Pulmonary artery endothelial cell (primary cell): ENCODE measurements at places on chromosomes 11 and 22. TPM values are rescaled to one million over a fixed set of nuclear protein-coding genes. Genes with fewer than 3 reads are reported as not detected.

DNA sequence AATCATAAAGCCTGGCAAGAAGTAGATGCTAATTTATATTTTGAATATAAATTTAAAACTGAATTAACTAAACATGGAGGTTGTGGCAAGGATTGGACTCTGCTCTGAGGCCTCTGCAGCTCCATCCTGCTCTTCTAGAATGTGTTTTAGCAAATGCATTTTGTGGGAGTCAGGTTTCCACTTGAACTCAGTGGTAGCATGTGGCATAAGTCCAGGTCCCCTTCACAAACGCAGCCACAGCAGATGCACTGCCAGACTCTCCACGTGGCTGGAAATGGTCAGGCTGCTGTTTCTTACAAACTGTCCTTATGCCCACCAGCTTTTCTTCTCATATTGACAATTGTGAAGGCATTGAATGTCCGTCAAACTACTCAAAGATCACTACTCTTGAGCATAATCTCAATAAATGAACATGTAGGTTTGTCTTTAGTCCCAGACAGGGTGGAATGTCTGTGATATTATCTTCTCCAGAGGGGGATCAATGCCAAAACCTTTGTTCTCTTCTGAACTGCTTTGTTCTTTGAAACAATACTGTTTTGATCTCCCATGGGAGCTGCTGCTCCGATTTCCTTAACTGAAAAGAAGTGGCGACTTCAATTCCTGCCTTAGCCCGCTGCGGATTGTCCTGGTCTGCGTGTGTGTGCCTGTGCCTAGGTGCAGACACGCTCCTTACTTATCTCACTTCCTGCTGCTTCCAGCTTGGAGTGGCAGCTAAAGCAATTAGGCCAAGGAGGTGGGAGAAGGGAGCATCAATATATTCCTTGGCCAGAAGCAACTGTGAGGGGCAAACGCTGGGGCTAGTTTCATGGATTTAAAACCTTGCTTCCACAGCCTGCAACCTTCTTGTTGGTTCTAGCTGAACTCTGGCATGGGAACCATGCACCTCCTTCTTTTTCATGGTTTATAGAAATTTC, 24.2 kb downstream of the EIF4G2 start:
- no peak for DNase-seq

DNA sequence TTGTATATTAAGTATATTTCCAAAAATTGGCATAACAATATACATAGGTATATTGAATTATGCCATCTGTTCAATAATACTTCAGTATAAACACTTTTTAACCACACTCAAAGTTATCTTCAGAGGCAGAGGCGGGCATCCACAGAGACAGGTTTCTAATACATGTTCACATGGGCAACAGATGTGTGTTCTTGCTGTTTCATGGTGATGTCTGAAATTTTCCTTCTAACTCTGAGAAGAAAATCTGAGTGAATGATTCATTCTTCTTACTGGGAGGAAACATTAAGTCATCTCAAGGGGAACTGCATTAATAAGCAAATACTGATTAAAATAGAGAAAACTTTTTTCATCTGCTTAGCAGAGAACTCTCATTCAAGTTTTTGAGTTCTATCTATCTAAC, 1074.5 kb downstream of the LRRC4C start:
- no peak for DNase-seq

DNA sequence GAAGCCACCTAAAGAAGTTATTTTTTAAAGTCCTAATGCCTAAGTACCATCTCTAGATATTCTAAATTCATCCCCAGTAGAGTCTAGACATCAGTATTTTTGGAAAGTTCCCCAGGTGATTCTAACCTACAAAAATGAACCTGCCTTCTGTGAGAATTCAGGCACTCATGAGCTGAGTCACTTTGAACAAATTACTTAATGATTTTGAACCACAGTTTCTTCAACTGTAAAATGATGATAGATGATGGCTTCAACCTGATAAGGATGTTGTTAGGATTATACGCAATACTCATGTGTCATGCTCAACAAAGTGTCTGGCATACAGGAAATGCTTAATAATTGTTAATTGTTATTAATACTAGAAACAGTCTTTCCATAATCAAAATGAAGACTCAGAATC, 82.8 kb upstream of the OR5AK2 start:
- DNase-seq = no peak

DNA sequence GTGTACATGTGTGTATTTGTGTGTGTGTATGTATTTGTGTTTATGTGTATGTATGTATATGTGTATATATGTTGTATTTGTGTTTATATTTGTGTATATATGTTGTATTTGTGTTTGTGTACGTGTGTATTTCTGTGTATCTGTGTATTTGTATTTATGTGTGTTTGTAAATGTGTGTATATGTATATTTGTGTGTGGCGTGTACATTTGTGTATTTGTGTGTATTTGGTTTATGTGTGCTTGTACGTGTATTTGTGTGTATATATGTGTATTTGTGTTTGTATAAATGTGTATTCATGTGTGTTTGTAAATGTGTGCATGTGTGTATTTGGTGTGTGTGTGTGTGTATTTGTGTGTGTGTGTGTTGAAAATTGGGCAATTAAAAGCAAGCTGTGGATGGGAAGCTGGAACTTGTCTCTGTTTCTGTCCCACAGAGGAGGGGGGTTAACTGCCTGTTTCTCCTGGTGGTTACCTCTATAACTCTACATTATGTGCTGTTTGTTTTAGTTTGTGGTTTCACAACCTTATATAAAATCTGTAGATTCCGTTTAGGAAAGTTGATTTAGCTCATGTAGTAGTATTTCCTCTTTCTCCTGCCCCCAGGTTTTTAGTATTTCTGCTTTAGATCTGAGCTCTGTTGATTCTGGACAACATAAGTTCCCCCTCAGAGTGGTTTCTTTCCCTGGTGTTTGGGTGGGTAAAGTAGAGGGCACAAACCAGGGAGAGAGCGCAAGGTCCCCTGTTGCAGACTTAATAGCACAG, 28.9 kb downstream of the AP2A2 start:
- DNase-seq = no peak

Gene DTX4
- 0.20 and 0.21 TPM in 2 replicates for total RNA-seq

Gene ZNF280B
- total RNA-seq = 0.28 and 0.46 TPM in 2 replicates
